ENCODE measurements at places on chromosomes 2 and 18.
A peak's percentile ranks its signal among the peaks of the same experiment; 100 is the strongest.

GRCh38 chr2:133975676-133976428 lies 278.0 kb upstream of the MGAT5 start:
- no peak for DNase-seq

DNA sequence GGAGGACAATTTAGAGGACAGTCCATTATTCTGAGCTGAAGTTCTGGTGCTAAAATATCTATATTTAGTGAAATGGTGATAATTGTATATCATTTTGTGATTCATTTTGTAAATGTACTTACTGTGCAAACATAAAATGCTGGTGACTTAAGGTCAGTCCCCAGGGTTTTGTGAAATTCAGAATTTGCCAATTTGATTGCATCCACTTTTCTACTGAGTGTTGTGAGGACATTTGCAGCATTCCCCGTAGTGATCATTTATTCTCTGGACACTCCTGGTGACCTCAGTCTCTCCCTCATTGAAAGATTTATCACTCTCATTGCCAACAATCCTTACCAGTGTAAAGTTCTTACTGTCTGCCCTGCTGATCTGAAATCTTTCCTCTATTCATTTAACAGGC lies 98.2 kb downstream of the SOCS6 start:
- DNase-seq = no peak

GRCh38 chr2:150403457-150403856 lies 84.0 kb downstream of the RND3 start:
- no peak for DNase-seq

DNA sequence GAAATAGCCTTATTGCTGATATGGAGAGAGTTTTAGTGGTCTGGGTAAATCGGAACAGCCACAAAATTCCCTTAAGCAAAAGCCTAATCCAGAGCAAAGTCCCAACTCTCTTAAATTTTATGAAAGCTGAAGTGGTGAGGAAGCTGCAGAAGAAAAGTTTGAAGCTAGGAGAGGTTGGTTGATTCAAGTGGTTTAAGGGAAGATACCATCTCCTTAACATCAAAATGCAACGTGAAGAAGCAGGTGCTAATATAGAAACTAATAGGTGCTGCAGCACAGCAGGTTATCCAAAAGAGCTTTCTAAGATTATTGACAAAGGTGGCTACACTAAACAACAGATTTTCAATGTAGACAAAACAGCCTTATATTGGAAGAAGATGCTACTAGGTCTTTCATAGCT lies 28.2 kb upstream of the CD8A start:
- DNase-seq = no peak

DNA sequence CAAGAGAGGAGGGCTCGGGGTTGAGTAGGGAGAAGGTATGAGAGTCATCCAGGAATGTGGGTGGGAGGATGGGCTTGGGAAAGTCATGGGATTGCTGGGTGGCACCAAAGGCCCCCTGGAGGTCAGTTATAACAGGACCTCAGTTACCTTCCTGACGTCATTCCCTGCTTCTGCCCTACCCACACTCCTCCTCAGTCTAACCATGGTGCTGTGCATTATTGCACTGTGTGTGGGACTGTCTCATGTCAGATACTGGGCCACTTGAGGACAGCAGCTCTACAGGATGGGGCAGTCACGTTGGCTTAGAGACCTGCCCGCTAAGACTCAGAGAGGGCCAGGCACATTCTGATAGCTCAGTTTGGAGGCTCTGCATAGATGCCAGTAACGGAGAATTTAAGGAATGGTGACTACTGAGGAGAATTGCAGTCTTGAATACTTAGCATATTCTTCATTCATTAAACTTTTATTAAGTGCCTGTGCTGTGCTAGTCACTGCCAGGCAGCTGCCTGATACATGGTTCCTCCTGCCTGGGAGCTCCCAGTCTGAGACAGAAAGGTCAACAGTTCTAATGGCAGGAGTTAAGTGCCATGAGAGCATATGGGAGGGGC lies 90.5 kb downstream of the LAMA3 start:
- DNase-seq = peak; percentile 8

DNA sequence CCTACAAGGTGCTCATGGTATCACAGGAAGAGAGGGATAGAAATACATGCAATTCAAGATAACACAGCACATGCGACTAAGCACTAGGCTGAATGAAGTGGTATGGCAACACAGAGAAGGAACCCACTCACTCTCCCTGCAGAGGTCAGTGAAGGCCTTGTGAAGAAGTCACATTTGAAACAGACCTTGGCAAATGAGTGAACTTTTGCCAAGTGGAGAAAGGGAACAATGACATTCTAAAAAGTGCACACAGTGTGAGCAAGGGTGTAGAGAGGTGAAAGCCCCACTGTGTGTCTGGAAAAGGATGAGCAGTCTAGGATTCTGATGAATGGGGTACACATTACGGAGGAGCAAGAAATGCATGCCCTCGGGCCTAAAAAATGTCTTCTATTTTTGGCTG lies 23.3 kb downstream of the KLF7 start:
- DNase-seq = no peak

DNA sequence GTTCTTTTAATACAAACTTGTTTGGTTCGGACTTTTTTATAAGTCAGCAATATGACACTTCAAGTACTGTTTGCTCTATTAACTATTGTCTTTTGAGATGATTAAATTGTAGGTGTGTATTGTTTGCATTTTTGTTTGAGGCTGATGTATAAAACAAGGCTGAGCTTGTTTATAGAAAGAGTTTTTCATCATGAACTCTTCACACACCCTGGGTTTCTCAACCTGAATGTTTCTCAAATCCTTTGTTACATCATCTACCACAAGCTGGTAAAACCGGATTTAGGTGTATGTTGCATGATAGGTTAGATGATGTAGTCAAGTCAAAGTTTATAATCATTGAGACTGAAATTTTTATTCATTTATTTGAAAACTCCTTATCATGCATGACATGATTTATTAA lies 335.2 kb upstream of the LRATD1 start:
- no peak for DNase-seq

- DNase-seq = no peak
Observed at GRCh38 chr2:37918742-37919186, 6.3 kb upstream of the RMDN2 start.

DNA sequence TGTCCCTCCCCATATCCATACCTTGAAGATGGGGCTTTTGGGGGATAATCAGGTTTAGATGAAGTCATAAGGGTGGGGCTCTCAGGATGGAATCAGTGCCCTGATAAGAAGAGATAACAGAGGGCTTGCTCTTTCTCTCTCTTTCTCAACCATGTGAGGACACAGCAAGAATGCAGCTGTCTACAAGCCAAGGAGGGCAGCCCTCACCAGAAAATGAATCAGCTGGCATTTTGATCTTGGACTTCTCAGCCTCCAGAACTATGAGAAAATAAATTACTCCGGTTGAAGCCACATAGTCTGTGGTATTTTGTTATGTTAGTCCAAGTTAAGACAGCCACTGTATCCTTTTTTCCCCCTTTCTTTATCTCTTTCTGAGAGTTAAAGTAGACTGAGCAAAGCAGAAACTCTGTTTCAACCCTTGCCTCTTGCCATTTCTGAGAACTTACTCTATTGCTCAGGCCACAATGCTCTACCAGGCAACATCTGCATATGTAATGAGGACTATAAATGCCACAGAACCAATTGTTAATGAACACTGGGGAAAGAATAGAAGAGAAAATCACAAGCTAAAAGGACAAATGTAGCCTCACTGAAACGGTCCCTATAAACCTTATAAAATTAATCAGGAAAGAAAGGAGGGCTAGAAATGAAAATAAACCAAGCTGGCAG lies 56.9 kb downstream of the SRBD1 start:
- no peak for DNase-seq

GRCh38 chr2:53114582-53114981 lies 653.0 kb upstream of the CHAC2 start:
- no peak for DNase-seq

Data from H54 (cell line).